NCI-H524 (cell line): ENCODE measurements at places on chromosomes 4 and X.

- peak; percentile 3 for DNase-seq
Measured at GRCh38 chr4:138542191-138542776, 300.1 kb upstream of the SLC7A11 start.

DNA sequence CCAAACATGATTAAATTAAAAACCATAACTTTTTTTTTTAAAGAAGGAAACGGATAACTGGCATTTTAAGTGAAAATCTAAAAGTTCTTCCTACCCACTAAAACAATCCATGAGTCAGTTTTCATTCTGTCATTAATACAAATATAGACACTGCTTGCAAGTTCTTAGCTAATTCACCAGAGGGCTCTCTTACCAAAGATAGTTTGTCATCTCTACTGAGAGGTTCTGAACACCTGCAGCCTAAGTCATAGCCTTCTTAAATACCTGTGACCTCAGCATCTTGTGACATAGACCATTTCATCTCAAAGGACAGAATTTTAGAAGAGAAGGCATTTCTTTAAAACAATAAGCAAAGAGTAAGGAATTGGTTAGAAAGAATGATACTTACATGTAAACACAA lies 65.3 kb upstream of the FAM120C start:
- DNase-seq: no peak

DNA sequence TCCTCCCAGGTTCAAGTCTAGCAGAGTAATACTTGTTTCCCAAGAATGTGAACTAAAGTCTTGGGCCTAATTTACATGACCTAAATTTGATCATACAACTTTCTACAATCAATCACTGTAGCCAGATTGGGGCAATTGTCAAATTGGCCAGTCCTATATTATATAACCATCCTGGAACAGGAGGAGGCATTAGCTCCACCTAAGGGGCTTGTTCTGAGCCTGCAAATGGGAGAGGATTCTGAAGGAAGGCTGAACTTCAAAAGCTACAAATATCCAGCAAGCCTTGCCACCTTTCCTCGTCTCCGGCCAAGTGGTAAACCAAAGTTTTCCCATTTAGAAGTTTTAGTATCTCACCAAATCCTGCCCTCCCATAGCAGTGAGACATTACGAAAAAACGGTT lies 1289.6 kb upstream of the TENM3 start:
- no peak for DNase-seq

DNA sequence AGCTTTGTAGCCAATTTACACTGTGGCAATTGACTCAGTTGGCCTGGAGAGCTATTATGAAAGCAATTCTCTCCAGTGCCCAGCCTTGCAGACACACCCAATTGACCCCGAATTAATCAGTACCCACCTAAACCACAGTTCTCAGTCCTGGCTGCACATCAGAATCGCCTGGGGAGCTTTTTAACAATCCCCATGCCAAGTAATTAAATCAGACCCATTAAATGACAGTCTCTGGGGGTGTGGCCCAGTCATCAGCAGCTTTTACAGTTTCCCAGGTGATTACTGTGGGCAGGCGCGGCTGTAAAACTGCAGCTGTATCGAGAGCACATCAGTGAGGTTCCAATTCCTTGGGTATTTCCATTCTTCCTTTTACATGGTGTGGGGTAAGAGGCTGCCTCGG lies 460.9 kb upstream of the FAT1 start:
- no peak for DNase-seq

GRCh38 chr4:176376032-176376614 lies 56.4 kb downstream of the SPCS3 start:
- DNase-seq: peak; percentile 3

DNA sequence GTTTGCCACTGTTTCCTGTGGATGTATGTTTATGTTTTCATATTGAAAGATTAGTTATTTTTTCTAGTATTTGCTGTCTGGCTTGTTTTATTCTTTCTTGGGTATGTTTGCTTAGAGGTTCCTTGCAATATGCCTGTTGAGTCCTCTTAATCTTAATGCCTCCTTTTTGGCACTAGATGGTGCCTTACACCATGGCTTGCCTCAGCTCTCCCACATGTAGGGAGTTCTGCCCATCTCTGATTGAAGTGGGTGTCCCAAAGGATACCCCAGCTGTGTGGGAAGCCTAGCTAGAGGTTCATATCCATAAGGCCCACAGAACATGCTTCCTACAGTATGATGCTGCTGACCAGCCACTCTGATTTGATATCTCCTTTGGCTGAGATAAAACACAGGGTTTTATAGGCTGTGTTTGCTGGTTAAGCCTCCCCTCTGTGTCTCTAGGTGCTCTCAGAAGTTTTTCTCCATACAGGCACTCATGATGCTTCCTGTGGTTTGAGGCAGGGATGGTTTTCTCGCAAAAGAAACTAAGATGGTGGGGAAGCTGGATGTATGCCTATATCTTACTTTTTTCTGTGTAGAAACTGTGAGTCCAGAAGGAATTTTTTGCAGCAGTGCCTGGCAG lies 162.4 kb downstream of the ASB9 start:
- DNase-seq: peak; percentile 13
